ENCODE measurements at places on chromosomes 6 and 20.

DNA sequence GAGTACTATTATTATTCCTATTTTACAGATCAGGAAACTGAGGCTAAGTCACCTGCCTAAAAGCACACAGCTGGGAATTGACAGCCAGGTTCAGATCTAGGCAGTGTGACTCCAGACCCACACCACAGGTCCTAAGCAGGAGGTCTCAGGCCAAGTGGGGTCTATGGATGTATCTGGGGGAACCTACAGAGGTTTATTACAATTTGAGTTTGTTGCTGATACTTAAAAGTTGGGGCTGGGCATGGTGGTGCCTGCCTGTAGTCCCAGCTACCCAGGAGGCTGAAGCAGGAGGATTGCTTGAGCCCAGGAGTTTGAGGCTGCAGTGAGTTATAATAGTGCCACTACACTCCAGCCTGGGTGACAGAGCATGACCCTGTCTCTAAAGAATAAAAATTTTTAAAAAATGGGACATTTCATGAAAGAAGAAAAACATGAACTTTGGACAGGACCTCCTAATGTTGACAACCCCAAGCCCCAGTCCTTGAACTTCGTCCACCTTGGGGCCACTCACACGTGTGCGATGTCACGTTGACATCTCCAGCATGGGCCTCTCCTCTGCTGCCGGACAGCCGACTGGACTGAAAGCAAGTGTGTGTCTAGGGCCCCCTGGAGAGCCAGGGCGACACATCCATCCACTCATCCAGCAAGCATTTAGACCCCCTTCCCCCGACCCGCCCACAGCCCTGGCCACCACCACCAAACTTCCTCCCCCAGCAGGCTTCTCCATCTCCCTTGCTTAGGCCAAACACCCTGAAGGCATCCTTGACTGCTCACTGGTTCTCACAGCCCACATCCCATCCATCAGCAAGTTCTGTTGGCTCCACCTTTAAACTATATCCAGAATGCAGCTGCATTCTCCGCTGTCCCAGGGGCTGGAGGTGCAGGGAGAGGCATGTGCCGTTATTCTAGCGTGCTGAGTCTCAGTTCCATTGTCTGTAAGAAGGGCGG, 40.0 kb downstream of the NOL4L start:
- no peak for DNase-seq

DNA sequence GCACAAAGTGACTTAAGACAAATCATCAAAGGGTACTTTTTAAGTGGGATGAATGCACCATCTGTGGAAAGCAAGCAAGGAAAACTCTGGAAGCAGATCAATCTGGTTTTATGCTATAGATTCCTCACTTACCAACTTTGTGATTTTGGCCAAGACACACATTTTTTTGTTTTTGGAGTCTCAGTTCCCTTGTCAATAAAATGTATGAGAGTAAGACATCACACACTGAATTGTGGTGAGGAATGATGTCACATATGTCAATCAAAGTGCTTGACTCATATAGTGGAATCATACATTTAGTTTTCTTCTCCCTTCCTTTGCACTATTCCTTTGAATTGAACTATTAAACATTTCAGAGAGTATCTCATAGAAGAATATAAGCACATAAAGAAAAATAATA, 620.5 kb upstream of the CITED2 start:
- DNase-seq, result no peak

GRCh38 chr6:135228486-135228885, 47.4 kb downstream of the MYB start:
- no peak for DNase-seq

DNA sequence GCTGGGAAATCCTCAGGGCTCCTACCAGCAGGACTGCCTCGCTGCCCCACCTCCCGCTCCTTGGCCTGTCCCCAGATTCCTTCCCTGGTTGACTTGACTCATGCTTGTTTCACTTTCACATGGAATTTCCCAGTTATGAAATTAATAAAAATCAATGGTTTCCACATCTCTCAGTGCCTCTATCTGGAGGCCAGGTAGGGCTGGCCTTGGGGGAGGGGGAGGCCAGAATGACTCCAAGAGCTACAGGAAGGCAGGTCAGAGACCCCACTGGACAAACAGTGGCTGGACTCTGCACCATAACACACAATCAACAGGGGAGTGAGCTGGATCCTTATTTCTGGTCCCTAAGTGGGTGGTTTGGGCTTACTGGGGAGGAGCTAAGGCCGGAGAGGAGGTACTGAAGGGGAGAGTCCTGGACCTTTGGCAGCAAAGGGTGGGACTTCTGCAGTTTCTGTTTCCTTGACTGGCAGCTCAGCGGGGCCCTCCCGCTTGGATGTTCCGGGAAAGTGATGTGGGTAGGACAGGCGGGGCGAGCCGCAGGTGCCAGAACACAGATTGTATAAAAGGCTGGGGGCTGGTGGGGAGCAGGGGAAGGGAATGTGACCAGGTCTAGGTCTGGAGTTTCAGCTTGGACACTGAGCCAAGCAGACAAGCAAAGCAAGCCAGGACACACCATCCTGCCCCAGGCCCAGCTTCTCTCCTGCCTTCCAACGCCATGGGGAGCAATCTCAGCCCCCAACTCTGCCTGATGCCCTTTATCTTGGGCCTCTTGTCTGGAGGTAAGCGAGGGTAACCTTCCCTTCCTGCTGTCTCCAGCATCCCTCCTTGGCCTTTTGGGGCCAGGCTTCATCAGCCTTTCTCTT, at the start of gene CFB:
TSS of gene CFB (plus strand) at position 589 of the 863 bp plus-strand sequence. CDS start at position 716, 127 bp downstream.
- no peak for DNase-seq

Measured in NCI-H1048 (cell line).